ENCODE measurements at places on chromosomes 3 and 15.

GRCh38 chr3:54909191-54909590, 18.7 kb downstream of the LRTM1 start:
- peak; percentile 41 for DNase-seq

DNA sequence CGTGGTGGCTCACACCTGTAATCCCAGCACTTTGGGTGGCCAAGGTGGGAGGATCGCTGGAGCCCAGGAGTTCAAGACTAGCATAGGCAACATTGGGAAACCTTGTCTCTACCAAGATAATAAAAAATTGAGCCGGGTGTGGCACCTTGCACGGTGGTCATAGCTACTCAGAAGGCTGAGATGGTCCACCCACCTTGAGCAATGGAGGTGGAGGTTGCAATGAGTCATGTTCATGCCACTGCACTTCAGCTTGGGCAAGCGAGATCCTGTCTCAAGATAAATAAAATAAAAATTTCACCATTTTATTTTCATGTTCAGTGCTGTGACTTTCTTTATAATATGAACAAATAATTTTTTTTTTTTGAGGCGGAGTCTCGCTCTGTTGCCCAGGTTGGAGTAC, 12.5 kb downstream of the MAPK6 start:
- no peak for DNase-seq

- no peak for DNase-seq
Measured at GRCh38 chr3:148943506-148944205, 47.7 kb upstream of the GYG1 start.

- DNase-seq, result peak; percentile 22
Measured at GRCh38 chr3:143222505-143222904, 102.9 kb downstream of the CHST2 start.

GRCh38 chr3:18580268-18580667, 155.1 kb upstream of the SATB1 start:
- no peak for DNase-seq

DNA sequence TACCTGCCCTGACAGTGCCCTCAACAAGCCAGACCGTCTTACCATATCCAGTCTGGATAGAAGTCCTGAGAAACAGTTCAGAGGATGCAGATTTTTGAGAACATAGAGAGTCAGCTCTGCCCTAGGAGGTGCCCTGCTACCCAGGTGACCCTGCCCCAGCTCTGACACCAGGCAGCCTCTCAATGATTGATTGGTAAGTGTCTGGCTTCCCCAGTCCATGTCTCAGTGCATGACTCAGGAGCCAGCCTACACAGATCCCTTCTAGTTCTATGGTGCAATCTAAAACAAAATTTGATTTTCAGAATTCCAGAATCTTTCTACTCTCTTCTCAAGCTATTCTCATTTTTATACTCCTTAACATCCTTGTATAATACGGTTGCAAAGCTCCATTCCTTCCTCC, 292.1 kb downstream of the VPS13C start:
- no peak for DNase-seq

DNA sequence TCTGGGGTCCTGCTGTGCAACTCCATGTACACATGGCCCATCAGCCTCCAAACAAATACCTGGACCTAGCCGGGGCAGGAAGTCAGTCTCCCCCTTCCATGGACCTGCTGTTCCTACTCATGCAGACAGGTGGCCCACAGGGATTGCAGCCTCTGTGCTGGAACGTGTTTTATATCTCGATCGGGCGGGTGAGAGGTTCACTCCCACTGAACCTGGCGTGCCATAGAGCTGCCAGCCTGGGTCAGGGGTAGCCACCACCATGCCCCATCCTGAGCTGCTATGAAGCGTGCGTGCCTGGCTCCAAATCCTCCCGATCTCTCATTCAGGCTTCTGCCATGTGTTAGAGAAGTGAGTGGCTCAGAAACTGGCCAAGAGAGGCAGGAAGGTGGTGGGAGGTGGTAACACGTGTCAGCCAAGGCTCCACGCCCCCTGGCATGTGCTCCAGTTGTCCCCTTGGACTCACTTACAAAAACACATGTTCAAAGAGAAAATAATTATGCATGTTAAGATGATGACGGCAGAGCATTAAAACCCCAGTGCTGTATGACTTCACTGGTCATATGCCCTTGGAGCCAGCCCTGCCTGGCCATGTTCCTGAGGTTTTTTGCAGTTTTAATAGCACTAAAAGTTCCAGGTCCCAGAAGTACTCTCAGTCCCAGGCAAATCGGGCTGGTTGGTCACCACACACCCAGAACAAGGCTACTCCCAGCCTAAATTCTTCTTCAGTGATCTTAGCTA, 30.6 kb downstream of the CTSH start:
- DNase-seq, result peak; percentile 54

DNA sequence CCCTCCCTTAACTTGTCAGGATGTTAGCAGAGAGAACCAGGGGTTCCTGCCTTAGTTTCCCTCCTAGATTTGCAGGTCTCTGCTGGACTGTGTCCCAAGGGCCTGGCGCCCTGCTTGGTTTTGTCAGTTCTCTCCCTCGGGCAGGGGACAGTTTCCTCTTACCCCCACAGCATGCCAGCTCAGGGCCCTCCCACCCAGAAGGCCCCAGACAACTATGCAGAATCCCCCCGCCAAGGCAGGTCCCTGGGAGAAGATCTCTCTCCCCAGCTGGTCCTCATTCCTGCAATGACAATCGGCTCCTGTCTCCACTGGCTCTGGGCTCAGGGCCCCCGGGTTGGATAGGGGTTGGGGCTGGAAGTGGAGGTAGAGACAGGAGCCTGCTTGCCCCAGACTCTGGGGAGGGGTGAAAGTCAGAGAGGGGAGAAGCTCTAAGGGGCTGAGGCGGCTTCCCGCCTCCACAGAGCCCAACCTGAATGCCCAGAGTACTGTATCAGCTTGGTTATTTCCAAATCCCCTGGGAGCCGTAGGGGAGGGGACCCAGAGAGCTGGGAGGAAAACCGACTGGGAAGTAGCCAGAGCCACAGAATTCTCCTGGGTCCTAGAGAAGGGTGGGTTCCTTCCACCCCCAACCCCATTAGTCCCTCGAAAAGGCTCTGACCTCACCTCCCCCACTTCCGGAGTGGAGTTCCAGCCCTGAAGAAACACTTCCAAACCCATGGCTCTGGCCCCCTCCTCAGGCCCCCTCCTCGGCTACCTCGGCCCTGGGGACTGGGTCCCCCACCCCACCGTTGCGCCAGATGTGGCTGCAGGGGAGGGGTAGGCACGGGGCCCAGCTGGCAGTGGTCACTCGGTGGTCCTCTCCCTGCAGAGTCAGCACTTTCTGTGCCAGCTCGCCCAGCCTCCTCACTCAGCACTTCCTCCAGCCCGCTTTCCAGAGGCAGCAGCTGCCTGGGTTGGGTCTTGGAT, 3.8 kb upstream of the LOXL1 start:
- DNase-seq, result peak; percentile 77

- DNase-seq, result no peak
Measured at GRCh38 chr3:147049821-147050220, 356.5 kb downstream of the ZIC4 start.

DNA sequence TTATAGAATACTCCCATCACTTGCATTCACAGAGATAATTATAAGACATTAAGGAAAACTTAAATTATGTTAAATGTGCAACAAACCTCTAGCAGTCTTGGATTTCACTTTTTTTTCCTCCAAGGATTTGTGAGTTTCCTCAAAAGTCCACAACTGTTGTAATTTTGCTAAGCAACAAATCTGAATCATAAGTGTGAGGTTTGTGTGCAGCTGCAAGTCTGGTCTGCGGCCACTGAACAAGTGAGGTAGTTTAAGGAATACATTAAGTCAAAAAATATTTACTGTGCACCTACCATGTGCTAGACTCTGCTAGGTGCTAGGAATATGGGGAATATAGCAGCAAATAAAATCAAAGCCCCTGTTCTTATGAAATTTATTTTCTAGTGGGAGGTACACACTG, 70.2 kb downstream of the LRRC28 start:
- DNase-seq, result no peak

DNA sequence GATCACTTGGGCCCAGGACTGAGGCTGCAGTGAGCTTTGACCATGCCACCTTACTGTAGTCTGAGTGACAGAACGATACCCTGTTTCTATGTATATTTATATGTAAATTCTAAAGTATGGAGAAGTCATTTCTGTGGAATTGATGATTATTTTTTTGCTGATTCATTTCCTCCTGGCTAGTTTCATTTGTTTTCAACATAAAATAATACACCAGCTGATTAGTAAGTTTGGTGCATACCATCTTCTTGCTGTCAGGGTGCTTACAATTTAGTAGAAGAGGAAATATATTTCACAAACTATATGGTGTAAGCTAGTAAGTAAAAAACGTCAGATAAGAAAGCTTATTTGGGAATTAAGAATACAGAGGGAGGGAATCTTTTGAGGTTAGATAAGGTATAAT, 36.0 kb downstream of the SLC25A26 start:
- DNase-seq, result no peak

- no peak for DNase-seq
Measured at GRCh38 chr3:139328356-139328755, 15.5 kb upstream of the MRPS22 start.

DNA sequence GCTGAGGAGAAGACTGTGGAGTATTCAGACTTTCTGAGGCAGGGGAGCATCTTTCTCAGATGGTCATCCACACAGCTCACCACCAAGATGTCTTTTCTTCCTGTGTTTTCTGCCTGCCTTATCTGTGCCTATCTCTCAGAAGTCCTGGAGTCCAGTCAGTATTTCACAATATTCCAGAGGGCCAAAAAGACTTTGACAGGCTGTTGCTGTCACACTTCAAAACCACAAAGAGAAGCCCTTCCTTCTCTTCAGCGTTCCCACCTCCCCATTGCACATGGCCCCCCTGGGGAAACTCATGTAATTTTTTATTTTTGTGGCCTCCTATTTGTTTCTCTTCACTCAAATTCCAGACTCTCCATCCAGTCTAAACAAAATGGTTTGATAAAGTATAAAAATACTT, 585.2 kb downstream of the EPHA3 start:
- DNase-seq, result no peak
